ENCODE measurements at places on chromosomes 1 and 21. TPM values are rescaled to one million over a fixed set of nuclear protein-coding genes. Genes with fewer than 3 reads are reported as not detected.

GRCh38 chr1:102961549-102961948, 146.8 kb downstream of the COL11A1 start:
- DNase-seq, result no peak

DNA sequence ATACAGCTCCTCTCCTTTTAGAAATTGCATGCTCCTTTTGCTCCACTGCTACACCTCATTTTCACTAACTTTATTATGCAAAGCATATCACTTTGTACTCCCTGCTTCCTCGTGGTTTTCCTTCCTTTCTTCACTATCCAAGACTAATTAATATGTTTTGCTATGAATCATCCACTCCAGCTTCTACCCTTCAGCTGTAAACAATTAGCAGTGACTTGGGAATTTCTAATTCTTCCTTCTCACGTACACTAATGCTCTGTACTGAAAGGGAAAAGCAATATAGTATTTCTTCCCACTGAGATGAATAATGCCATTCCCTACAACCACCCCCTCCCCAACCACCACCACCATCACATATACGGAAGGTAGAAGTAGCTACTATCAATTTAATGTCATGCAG, 1917.0 kb downstream of the MRPL39 start:
- no peak for DNase-seq

The DNASE2B gene
- not detected for total RNA-seq

GRCh38 chr21:40555021-40555528, 291.9 kb downstream of the DSCAM start:
- DNase-seq, result no peak

DNA sequence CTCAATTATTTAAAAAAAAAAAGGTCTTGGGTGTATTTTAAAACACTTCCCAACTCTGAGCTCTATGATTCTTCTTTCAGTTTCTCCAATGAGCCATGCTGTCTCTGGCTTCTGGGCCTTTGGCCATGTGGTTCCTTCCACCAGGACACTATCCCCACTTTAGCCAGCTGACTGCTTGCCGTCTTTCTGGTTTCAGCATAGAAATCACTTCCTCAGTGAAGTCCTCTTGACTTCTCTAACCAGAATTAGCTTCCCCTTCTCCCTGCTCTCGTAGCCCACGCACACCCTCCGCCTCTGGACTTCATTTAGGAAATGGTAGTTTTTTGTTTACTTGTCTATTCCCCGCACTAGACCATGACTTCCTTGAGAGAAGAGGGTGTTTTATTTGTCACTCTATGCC, 1.1 kb upstream of the DIO1 start:
- no peak for DNase-seq

GRCh38 chr1:10084045-10084444, 51.3 kb downstream of the UBE4B start:
- DNase-seq, result no peak

- DNase-seq, result peak; percentile 63
Measured at GRCh38 chr1:231626535-231626950, at the start of gene DISC1. DISC1 (plus strand) TSS chr1:231626790; CDS start chr1:231626868, 78 bp downstream.

DNA sequence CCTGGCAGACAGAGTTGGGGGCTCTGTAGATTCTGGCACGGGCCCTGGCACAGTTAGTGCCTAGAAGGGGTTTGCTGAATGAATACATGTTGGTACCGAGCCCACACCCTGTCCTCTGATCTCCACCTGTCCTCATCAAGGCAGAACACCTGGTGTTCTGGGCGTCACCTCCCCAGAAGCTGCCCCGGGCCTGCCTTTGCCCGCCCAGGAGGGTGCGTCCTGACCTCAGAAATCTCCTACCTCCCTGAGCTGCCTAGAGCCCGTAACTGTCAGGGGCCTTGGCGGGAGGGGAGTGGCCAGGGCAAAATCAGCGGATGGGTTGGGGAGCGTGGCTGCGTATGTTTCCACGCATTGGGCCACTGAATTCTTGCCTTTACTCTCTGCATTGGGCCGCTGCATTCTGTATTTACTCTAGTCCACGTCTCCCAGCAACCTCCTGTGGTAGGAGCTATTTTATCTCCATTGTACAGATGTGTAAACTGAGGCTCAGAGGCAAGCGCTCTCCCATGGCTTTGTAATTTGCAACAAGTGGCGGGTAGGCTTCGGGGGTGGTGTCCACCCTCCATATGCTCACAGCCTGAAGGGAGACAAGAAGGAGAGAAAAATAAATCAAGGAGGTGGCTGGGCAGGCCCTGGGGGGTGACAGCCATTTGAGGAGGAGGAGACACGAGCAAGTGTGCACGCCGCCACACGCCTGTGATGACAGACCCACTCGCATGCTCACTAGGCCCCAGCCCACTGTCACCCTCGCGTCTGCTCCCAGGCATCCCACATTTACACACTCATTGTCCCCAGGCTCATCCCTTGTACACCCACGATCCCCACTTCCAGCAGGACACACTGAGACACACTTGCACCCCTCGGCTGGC, 95.7 kb upstream of the WNT4 start:
- no peak for DNase-seq

GRCh38 chr1:154352581-154353459, 27.5 kb downstream of the ATP8B2 start:
- DNase-seq, result no peak

- no peak for DNase-seq
Measured at GRCh38 chr1:226864311-226864710, 6.1 kb upstream of the PSEN2 start.

- DNase-seq, result no peak
Measured at GRCh38 chr1:203396595-203397194, 45.8 kb upstream of the FMOD start.

- no peak for DNase-seq
Measured at GRCh38 chr1:230818367-230818766, 50.0 kb downstream of the C1orf198 start.

The LDLRAD1 gene
- not detected for total RNA-seq

The FOXO6 gene
- 3.7 TPM for total RNA-seq

DNA sequence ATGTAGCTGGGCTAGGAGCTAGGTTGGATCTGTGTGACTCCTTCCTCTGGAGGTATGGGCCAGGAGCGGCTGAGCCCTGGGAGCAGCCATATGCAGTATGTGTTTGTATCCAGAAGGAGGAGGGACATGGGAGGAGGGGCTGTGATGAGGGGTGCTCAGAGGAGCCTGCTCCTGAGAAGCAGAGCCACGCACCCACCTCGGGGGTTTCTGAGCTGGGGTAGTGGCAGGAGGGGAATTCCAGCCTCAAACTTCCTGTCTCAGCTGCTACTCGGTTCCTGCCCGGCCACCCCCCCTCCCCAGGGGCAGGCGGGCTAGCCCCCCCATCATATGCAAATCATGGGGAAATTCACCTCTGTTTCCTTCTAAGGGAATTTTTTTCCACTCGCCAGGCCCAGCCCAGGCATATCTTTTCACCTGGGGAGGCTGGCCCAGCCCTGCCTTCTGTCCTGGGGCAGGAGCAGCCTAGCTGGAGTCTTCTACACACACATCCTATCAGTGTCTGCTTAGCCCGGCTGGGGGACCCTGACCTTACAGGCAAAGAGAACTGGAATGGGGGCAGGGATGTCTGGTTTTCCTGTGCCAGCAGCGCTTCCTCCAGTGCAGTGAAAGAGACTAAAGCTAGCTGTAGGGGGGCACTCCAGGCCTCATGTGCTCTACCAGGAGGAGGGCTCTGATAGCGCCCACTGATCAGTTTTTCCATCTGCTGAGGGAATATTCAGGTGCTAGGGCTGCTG, 3.0 kb downstream of the ZC3H12A start:
- DNase-seq, result no peak

DNA sequence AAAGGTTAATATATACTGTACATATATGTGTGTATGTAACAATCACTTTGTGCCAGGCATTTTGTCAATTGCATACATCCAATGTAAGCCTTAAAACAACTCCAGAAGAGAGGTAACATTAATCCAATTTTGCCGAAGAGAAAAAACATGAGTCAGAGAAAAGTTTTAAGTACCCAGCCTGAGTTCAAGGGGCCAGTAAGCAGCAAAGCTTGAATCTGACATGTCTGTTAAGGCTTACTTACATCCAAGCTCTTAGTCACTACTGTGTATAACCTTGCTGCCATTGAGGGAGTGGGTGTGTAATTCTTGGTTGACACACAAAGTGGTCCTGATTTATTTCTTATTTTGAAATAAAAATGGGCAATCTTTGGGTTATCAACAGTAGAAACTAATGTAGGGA, 360.4 kb upstream of the LYPLAL1 start:
- no peak for DNase-seq

GRCh38 chr1:77516106-77516505, 166.4 kb downstream of the ZZZ3 start:
- no peak for DNase-seq

The CFAP74 gene
- 0.41 TPM for total RNA-seq

DNA sequence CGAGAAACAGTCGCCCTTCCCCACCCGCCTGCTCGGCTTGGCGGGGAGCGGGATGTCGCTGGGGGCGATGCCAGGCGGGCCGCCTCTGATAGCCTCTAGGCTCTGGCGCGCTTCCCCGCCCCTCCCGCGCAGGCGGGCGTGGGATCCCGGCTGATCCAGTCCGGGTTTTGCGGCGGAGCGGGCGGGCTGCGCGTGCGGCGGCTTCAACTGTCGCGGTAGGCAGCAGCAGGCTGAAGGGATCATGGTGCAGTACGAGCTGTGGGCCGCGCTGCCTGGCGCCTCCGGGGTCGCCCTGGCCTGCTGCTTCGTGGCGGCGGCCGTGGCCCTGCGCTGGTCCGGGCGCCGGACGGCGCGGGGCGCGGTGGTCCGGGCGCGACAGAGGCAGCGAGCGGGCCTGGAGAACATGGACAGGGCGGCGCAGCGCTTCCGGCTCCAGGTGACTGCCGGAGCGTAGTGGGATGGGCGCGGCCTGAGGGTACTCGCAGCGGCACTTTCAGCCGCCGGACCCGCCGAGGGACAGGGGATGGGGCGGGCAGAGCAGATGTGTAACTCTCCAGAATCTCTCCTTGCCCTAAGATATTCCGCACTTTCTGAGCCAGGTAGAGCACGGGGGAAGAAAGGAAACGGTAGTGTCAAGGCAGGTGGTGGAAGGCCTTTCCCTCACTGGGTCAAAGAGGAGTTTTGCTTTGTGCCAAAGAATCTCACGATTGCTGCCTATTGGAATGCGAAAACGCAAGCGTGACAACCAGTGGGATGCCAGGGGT, at the start of gene FAAH:
Gene FAAH, plus strand, starts transcription at position 210 of the 764 bp plus-strand sequence. Its CDS starts 32 bp downstream, at position 242.
- DNase-seq, result peak; percentile 79

DNA sequence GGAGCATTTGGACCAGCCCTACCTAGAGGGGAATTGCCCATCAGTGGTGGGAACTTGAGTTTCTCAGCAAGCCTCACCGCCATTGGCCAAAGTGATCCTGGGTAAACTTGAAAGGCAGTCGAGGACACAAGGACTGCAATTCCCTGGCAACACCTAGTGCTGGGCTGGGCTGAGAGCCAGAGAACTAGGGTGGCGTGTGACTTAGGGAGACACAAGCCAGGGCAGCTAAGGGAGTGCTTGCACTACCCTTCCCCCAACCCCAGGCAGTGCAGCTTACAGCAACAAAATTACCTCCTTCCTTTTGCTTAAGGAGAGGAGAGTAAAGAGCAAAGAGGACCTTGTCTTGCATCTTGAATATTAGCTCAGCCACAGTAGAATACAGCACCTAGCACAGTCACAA, 176.9 kb upstream of the PRMT6 start:
- no peak for DNase-seq

GRCh38 chr1:70265946-70266345, 44.8 kb downstream of the SRSF11 start:
- DNase-seq, result no peak

The PEAR1 gene
- total RNA-seq, result 0.41 TPM

The VSIG8 gene
- not detected for total RNA-seq

DNA sequence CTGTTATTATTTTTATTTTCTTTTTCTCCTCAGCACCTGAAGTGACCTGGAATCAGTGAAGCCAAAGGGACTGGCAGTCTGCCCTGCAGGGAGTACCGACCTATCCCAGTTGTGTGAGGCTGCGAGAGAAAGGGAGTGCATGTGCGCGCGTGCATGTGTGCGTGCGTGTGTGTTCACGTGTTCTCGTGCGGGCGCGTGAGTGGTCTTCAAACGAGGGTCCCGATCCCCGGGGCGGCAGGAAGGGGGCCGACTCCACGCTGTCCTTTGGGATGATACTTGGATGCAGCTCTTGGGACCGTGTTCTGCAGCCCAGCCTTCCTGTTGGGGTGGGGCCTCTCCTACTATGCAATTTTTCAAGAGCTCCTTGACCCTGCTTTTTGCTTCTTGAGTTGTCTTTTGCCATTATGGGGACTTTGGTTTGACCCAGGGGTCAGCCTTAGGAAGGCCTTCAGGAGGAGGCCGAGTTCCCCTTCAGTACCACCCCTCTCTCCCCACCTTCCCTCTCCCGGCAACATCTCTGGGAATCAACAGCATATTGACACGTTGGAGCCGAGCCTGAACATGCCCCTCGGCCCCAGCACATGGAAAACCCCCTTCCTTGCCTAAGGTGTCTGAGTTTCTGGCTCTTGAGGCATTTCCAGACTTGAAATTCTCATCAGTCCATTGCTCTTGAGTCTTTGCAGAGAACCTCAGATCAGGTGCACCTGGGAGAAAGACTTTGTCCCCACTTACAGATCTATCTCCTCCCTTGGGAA, 123.3 kb downstream of the PRDM2 start:
- no peak for DNase-seq

DNA sequence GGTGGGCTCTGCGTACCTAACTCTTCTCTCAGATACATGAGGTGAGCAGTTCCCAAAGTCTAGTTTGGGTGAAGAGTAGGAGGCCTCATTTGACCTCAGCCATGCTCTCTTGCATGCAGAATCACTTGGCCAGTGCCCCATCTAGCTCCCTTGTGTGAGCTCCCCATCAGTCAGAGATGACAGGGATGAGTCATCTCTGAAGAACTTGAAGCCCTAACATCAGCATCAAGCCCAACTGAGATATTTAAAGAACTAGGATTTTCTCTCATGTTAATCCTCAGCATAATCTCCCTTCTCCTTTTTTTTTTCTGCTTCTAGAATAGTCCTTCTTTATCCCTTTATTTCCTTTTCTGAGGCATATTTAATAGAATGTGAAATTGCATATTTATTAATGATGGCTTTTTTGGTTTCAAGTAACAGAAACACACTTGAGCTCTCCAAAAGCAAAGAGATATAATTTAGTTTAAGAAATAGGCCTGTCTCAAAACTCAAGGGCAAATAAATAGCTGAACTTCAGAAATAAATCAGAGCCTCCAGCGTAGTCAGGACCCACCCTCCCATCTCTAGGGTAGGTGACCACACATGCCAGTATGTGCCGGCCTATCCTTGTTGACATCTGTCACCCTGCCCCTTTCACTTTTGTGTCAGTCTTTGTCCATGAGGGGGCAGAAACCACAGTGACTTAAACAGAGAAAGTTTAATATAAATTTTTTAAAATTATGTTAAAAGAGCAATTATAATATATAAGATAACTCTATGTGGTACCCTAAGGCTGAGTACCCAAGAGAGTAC, 112.3 kb downstream of the TSEN15 start:
- no peak for DNase-seq

GRCh38 chr21:41483415-41483814, 24.5 kb downstream of the TMPRSS2 start:
- no peak for DNase-seq

The UBE2U gene
- total RNA-seq, result not detected

DNA sequence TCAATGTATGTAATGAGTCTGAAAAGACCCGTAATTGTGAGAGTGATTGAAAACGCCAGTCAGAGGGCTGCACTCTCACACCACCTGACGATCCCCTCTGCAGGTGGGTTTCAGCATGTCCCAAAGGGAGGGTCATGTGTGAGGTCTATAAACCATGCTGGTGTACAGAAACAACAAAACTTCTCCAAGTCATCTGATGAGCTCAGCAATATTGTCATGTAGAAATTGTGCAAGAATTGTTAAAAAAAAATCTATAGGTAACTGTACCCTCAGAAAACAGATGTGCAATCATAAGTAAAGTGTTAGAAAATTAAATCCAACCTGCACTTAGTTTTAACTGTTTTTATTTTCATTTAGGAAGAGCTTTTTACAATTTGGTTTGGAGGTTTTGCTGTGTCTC, 152.5 kb downstream of the PCBP3 start:
- DNase-seq, result no peak

The MTMR11 gene
- 2.0 TPM for total RNA-seq

Data from frontal cortex (tissue), 4 donors.